ENCODE measurements at places on chromosomes 16 and 17. TPM values are rescaled to one million over a fixed set of nuclear protein-coding genes. Genes with fewer than 3 reads are reported as not detected.

- no peak for DNase-seq
These were observed 2.9 kb downstream of the RGS11 start for GRCh38 chr16:272633-273546.

DNA sequence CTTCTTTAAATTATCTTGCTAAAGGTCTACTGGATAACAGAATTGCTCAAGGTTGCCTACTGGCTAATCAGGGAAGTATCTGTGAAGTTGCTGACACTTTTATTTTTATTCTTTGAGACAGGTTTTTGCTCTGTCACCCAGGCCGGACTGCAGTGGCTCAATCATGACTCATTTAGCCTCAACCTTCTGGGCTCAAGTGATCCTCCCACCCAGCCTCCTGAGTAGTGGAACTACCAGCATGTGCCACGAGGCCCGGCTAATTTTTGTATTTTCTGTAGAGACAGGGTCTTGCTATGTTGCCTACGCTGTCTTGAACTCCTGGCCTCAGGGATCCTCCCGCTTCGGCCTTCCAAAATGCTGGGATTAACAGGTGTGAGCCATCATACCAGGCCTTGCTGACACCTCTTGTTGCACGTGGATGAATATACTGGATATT, 43.1 kb downstream of the GLG1 start:
- no peak for DNase-seq

The C1QTNF8 gene
- total RNA-seq: not detected

The KRTAP4-2 gene
- not detected for total RNA-seq

The NPIPB9 gene
- 1.2 TPM for total RNA-seq

The CD300LF gene
- total RNA-seq: not detected

GRCh38 chr16:608019-608418, 18.2 kb downstream of the RAB40C start:
- no peak for DNase-seq

DNA sequence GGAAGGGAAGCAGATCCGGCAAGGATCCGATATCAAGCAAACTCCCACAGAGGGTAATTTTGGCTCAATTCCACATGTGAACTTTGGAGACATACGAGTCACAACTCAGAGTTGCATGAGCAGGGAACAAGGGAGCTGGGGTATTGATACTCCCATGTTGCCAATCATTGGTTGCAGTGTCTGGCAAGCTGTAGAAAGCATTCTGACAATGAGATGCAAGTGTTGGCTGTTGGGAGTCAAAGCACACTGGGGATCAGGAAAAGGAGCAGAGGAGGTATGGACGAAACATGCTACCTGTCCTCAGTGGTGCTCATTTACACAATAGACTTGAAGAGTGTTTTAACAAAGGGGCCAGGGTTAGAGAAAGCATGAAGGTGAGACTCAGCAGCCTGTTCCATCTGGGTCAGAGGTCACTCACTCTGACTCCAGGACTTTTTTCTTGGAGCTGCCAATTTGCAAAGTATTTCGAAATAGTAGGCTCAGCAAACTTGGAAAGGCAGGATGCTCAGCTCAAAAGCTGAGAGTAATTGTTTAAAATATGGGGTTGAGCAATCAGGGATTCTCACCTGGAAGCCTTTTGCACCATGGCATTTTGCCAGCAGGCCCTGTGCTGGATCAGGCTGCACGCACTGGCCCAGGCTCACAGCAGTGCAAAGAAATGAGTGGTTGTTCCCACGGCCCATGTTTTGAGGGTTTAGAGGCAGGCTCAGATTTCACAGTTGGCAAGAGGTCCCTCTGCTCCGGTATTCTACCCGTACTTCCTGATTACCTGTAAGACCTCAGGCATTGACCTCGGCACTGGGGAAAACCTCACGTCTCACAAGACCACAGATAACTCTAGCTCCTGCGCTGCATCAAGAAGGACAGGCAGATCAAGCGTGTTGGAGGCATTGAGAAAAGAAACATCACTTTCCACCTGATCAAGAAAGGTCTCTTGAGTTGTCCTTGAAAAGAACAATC, 17.6 kb upstream of the NKD1 start:
- DNase-seq: no peak

DNA sequence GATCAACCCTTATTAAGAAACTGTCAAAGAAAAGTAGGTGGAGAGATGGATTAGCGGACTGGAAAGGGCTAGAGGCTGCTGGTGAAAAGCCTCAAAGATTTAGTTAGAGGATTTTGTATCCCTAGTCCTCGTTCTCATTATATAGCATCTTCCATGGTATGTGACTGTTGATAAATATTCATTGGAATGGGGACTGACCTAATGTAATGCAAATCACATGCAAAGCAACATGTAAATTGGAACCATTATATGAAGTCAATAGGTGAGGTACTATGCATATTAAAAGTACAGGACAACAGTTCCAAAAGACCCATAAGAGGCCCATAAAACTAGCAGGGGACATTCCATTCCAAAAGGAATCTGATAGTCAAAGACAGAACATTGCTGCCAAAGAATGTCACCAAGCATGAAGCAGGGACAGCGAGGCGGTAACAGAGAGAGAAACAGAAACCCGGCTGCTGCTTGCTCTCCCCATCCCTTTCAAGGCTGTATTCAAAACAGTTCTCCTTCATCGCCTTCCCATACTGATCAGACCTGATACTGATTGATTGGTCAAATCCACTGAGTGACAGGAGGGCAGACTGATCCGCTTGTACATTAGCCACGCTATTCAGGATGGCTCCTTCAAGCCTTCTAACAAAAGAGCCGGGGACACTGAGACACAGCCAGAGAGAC, 44.5 kb downstream of the SOX9 start:
- DNase-seq: no peak

GRCh38 chr17:13027246-13027645, 9.4 kb upstream of the ELAC2 start:
- no peak for DNase-seq

The KRTAP1-1 gene
- total RNA-seq: not detected

The CX3CL1 gene
- total RNA-seq: 9.2 TPM

DNA sequence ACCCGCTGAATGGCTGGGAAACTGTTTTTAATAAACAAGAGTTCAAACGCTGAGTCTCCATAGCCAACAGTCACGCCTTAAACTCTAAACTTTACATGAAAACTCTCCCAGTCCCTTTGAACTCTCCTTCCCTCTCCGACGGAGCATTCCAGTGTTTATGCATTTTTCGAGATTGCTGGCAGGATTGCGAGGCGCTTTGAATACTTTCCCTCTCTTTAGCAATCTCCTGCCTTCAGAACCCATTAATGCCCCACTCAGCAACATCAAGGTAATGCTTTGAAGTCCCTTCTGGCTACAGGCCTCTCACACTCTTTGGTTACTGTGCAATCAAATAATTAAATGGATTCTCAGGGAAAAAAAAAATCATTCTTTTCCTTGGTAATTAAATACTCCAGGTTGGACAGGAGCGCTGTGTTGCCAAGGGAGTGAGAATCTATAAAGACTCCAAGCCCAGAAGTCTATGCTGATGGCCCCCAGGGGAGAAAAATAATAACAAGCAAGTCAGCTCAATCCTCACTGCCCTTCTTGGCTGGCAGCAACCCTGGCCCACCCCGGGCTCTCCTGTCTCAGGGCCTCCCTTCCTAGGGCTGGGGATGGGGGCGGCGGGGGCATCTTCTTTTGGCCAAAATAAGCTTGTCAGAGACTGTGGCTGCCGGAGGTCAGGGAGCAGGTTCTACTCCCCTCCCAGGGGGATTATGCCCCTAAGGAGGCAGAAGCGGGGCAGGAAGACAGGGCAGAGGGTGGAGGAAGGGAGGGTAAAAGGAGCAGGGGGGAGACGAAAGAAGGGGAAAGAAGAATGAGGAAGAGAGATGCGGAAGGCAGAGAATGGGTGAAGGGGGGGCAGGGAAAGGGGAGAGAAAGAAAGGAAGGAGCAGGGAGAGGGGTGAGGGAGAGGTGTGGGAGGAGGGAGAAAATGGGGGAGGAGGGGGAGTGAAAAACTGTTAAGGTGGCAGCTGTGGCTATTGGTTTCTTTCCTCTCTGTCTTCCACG, 45.2 kb downstream of the AXIN2 start:
- DNase-seq: no peak

- no peak for DNase-seq
These were observed at the start of gene TM4SF5 for GRCh38 chr17:4771519-4772234. Gene TM4SF5, plus strand, starts transcription at chr17:4771886. Its CDS starts 37 bp downstream, at chr17:4771923.

DNA sequence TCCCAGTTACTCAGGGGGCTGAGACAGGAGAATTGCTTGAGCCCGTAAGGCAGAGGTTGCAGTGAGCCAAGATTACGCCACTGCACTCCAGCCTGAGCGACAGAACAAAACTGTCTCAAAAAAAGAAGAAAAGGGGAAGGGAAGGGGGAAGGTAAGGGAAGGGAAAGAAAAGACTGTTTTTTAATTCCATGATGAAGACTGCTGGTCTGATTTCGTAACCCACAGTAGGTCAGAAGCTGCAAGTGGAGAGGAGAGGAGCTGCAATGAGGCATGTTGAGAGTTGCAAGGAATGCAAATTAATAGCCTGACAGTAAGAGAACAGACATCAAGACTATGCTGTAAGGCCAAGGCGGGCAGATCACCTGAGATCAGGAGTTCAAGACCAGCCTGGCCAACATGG, 33.3 kb downstream of the HELZ start:
- no peak for DNase-seq

DNA sequence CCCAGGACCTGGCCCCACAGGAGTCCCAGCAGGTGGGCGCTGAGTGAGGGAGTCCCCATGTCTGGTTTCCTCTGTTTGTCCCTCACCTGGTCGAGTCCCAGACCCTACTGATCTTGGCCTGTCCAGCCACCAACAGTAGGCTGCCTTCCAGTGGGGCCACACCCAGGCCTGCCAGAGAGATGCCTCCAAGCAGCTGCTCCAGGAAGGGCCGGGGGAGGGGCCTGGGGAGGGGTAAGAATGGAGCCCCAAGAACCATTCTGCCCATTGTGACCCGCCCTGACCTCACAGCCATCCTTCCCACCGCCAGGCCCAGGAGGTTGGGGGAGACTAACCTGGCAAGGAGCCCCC, 736 bp downstream of the SPATA20 start:
- no peak for DNase-seq

The EPOP gene
- 1.3 TPM for total RNA-seq

- no peak for DNase-seq
These were observed 3.3 kb upstream of the HIGD1B start for GRCh38 chr17:44844390-44844830.

The G6PC1 gene
- not detected for total RNA-seq

GRCh38 chr16:86343796-86344585, 166.3 kb upstream of the FOXF1 start:
- no peak for DNase-seq

GRCh38 chr17:15397620-15398019, 56.2 kb upstream of the TEKT3 start:
- no peak for DNase-seq

DNA sequence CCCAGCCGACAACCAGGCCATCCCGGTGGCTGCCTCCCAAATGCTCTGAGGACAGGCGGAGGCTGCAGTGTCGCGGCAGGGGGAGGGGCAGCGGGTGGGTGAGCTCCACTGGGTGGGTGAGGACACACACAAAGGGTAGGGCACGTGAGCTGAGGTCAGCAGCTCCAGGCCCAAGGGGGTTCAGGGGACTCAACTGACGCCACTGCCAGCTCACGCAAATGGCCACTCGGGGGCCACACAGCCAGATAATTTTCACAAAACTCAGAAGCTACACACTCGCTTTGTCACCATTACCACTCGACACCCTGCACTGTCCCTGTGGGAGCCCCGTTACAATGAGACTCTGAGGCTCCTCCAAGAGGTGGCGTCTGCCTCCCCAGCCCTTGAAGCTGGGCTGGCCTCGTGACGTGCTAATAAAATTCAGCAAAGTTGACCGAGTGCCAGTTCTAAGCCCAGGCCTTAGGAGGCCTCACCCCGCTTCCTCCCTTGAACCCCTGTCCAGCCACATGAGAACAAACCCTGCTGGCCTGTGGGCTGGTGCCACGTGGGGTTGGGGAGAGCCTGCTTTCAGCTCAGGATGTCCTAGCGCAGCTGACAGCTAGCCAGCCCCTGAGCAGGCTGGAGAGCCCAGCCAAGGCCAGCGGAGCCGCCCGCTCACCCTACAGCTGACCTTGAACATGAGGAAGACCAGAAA, 56.9 kb downstream of the RMI2 start:
- DNase-seq: no peak

The SLC9A5 gene
- total RNA-seq: 17.2 TPM

The CALB2 gene
- total RNA-seq: 12.9 TPM

DNA sequence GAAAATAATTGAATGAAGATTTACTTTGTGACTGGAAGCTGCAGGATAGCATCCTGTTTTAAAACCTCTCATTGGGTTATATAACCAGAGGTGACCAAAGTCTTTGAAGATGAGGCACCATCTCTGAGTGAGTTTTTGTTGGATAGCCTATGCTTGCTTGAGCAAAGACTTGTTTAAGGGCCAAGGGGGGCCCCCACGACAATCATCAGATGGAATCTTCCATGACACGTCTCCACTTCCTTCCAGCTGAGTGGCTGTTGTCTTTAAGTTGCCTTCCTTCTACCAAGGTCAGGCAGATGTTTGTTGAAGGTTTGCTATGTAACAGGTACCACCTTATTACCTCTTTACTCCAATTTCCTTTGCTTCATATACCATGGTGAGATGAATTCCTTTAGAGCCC, 188.8 kb downstream of the PRKCA start:
- DNase-seq: no peak

GRCh38 chr17:78905541-78905940, 2.5 kb upstream of the CEP295NL start:
- no peak for DNase-seq

- DNase-seq: no peak
These were observed 734.2 kb upstream of the KIF2B start for GRCh38 chr17:53088481-53088880.

GRCh38 chr17:27862840-27863239, 30.3 kb downstream of the LYRM9 start:
- no peak for DNase-seq

GRCh38 chr17:80214878-80215210, 5.3 kb downstream of the SGSH start:
- no peak for DNase-seq

- DNase-seq: no peak
These were observed 10.5 kb upstream of the NUDT7 start for GRCh38 chr16:77711775-77712174.

DNA sequence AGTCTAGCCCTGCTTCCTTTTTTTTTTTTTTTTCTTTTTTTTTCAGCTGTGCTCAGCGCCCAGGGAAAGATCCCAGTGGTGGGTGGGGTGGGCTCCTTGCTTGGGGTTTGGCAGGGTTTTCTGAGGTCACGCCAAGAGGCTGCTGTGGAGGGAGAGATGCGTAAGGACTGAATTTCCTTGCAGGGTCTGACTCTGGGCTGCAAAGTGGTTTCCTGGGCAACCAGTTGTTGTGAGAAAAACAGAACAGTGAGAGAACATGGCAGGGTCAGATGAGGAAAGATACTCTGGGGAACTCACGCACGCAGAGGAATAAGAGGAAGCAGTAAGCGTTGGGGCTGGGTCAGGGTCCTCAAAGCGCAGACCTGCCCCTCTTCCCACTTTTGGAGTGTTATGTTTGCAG, 119.5 kb downstream of the IRF8 start:
- DNase-seq: no peak

The SMIM36 gene
- not detected for total RNA-seq

All from endothelial cell (in vitro differentiated cells).